ENCODE measurements at places on chromosomes 4 and X.

GRCh38 chr4:38455092-38455862, 208.7 kb upstream of the KLF3 start:
- no peak for DNase-seq

DNA sequence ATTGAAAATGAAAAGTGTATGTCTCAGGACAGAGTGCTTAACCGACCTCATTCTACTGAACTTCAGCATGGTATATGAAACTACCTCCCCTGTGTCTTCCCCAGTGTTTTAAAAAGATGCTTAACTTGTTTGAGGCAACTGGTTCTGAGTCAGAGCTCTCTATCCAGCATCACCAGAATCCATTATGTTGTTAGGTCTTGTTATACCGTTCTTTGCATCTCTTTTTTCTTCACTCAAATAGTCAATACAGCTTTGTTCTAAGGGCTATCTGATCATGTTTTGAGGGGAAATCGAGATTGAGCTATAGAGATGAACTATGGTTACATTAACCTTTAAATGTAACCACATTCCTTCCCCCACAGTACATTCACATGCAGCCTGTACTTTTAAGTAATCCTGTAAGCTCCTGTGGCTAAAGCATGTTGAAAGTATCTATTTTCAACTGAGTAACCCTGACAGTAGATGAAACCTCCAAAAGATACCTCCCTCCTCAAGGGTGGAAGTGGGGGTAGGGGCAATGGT, 514.4 kb downstream of the RPA4 start:
- no peak for DNase-seq

DNA sequence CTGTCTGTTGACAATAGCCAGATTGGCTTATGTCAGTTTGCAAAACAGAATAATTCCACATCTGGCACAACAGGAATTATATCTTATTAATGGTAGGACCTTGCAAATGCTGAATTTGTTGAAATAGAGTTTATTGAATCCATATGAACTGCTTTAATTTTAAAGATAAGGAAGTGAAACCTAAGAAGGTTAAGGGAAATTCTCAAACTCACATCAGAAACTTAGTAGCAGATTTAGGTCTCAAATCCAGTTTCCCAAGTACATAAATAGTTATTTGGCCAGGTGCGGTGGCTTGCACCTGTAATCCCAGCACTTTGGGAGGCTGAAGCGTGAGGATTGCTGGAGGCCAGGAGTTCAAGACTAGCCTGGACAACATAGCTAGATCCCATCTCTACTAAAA, 117.1 kb downstream of the HNRNPD start:
- no peak for DNase-seq

DNA sequence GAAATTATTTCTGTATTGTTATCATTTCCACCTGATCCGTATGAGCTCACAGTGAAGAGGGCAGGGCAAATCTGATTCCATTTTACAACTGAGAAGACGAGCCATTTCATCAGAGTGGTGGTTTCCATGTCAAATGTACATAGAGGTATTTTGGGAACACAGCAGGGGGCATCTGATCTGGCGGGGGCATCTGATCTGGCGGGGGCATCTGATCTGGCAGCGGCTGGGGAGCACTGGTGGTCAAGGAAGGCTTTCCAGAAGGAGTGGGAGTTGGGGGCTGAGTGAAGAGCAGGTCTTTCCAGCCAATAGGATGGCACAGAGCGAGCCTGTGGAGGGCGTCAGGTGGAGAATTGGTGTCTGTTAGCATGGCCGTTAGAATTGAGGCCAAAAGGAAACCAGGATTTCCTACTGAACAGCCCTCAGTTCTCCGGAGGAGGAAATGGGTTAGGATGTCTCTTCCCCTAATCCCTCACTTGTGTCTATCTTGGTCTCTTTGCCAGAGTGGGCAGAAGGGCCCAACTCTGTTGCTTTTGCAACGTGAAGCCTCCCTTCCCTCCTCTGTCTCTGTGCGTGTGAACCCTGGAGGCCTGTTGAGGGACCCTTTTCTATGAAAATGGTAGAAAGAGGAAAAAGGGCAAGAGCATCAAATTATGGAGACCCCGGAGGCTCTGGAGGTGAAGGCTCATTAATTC, 41.3 kb downstream of the RHOH start:
- no peak for DNase-seq

Data from hypothalamus (tissue), 51 donors.